ENCODE measurements at places on chromosomes 2 and 18. TPM values are rescaled to one million over a fixed set of nuclear protein-coding genes. Genes with fewer than 3 reads are reported as not detected.

Gene PDE1A
- total RNA-seq = 0.15 TPM

Gene ANKRD23
- total RNA-seq = 9.8 TPM

Gene GKN2
- total RNA-seq = not detected

Gene LYPD6
- not detected for total RNA-seq

Gene LHCGR
- not detected for total RNA-seq

All from Karpas-422 (cell line).